GM04503 (cell line): ENCODE measurements at places on chromosomes 1 and 21.
A peak's percentile ranks its signal among the peaks of the same experiment; 100 is the strongest.

- DNase-seq = no peak
Measured at GRCh38 chr1:7256526-7256925, 471.3 kb downstream of the CAMTA1 start.

- DNase-seq = no peak
Measured at GRCh38 chr1:47487332-47487731, 49.5 kb downstream of the FOXD2 start.

GRCh38 chr1:206713910-206714312, 29.2 kb downstream of the MAPKAPK2 start:
- DNase-seq = no peak

DNA sequence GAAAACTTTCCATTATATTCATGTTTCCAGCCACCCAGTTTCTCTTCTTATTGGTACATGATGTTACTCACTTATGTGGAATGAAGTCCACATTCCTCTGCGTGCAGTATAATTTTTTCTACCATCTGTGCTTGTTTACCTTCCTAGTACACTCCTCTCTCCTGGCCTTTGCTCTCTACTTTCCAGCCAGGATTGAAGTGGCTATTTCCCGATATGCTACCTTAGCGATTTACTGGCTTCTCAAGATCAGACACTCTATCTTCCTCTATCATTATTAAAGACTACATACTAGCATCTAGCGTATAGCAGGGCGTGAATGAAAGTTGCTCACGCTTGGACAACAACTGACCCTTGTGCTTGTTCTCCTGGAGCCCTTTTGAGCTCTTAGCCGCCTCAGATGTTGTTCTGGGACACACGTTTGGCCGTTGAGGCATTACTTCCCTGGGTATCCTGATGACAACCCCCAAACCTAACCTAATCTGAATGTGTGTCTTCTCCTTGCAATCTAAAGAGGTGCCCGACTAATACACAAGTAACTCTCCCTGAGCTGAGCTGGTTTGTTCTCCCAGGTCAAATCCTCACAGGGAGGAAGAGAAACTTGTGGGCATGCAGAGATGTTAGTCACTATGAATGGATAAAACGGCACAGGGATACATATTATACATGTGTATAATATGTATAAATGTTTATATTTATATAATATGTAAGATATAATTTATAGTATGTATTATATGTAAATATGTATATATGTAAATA, 13.4 kb upstream of the MTARC2 start:
- DNase-seq = peak; percentile 48

DNA sequence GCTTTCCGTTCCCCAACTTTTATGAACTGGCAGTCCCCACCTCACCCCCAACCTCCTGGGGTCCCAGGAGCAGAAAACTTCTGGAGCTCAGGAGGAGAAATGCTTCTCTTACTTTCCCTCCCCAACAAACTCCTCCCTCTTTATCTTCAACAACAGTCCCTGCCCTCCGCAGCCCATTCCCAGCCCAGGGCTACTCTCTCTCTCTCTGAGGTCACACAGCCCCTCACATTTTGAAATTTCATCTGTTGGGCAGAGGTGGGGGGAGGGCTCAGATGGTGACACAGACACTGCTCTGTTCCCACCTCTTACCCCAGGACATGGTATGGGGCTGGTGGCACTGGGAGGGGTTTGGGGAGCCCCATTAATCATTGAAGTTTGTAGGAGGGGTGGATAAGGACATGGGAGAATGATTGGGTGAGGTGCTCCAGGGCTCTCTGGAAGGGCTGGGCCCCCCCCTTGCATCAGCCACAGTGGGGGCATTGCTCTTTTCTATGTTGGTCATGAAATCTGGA, 6.0 kb downstream of the PIK3CD start:
- DNase-seq = no peak

DNA sequence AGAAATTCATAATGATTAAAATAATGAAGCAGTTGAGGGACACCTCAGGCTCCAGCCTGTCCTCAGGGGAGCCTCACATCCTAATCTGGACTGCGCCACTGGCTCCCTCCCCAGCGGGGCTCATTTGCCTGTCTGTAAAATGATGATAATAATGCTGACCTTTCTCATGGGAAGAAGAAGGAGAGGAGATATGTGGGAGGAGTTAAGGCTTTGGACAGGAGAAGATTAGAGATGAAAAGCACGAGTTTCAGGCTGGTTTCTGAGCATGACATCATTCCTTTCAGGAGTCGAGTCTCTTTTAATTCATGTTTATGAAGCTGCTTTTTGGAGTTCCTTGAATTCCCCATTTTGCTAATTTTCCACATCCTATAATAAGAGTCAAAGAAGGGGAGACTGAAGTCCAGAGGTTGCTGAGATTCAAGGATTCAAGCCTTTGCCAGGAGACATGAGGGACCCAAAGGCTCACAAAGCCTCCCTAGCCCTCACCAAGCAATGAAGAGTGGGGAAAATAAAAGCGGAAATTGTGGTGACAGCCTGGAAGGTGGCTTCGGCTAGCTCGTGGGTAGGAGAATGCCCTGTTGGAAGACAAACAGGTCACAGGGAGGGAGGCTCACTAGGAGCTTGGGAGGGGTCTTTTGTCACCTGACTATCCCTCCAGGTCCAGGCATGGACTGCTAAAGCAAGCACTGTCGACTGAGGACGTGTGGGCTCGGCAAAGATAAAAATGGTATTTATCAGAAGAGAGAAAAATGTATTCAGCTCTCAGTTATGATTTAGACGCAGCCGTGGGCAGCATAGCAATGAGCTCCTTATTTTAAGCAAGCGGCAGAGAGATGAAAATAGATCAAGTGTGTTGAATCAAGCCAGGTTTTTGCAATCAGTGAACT, 27.5 kb upstream of the STMN1 start:
- DNase-seq = no peak

- no peak for DNase-seq
Measured at GRCh38 chr1:209249785-209250440, 333.6 kb upstream of the CAMK1G start.

GRCh38 chr21:15843766-15844165, 114.0 kb downstream of the USP25 start:
- DNase-seq = no peak

GRCh38 chr1:2257245-2257627, 29.1 kb downstream of the SKI start:
- DNase-seq = no peak

GRCh38 chr1:62978741-62979140, 194.8 kb downstream of the ATG4C start:
- no peak for DNase-seq

- peak; percentile 77 for DNase-seq
Measured at GRCh38 chr1:68173936-68174737, 58.2 kb downstream of the WLS start.
